ENCODE measurements at places on chromosomes 1 and 21.

DNA sequence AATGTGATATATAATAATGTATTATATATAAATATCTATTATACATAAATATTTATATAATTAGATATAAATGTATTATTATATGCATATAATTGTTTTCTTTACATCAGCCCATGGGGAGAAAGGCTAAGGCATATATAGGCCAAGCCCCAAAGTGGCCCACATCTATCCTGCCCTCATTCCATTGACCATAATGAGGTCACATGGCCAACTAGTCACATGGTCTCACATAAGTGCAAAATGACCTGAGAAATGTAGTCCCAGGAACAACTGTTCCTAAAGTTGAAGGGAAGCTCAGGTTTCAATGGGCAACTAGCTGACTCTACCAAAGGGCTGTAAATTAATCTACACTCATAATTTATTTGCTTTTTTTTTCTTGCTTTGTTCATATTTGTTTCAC, 14.5 kb upstream of the CCDC185 start:
- DNase-seq, result no peak

- DNase-seq, result no peak
Measured at GRCh38 chr1:30185313-30185712, 538.1 kb downstream of the MATN1 start.

- DNase-seq, result no peak
Measured at GRCh38 chr21:42731264-42732032, 78.0 kb downstream of the PDE9A start.

DNA sequence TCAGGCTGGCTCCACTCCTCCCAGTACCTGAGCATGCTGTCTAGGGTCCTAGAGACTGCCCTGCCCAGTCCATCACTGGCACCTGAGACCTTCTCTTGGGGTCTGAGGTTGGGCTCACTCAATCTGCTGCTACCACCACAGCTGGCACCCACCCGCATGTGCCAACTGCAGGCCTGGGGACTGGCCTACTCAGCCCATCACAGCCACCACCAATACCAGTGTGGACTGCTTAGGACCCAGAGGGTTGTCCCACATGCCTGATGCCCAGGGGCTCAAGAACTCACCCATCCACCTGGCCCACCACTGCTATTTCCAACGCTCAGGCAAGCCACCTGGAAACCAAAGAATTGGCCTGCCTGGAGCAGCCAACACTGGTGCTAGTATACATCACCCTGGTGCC, 63.5 kb downstream of the CYP4B1 start:
- no peak for DNase-seq
